ENCODE measurements at places on chromosomes 6 and 20.

DNA sequence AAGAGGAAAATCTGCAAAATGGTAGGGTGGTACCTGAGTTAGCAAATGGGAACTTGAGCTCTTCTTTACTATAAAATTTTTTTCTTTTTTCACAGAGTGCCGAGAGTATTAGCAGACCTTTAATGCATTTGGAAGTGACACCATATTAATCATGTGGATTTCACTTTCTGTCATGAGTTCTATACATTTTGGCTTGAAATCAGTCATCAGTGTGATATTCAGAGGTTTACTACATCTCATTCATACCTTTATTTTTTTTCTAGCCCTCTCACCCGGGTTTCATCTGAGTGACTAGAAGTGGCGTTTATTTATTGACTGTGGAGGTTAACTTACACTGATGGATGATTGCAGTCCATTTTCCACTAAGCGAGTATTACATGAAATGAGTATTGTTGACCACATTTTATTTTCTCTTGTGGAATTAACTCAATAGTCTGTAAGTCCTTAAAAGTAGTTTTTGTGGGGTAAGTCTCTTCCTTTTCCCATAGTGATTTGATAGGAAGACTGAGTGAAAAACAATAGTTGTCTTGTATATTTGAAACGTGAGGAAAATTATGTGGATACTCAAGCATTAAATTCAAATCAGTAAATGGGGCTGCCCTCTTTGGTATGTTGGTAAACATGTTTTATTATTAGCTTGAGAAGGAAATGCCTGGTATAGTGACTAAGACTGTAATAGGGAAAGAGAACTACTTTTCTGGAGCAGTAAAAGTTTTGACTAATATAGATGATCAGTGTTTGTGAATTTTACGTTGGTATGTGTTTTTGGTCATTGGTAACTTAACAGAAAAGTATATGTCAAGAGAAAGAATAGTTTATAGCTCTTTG, 55.5 kb downstream of the JARID2 start:
- DNase-seq: no peak

- no peak for DNase-seq
Measured at GRCh38 chr20:48106428-48106827, 321.1 kb upstream of the SULF2 start.

DNA sequence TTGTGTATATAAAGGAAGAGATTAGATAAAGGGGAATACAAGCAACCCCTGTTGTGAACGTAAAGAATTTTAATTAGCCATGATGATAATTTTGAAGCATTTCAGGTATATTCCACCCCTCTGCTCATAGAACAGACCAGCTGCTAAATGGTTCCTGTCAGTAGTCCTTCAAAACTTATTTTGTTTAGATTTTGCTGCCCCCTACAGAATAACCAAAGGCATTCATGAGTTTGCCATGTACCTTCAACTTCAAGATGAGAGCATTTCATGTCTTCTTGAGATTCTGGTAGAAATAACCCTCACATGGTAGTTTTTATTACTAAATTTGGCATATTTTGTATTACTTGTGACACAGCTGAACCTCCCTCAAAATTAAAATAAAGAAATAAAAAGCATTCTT, 1586.7 kb downstream of the HACE1 start:
- peak; percentile 56 for DNase-seq

DNA sequence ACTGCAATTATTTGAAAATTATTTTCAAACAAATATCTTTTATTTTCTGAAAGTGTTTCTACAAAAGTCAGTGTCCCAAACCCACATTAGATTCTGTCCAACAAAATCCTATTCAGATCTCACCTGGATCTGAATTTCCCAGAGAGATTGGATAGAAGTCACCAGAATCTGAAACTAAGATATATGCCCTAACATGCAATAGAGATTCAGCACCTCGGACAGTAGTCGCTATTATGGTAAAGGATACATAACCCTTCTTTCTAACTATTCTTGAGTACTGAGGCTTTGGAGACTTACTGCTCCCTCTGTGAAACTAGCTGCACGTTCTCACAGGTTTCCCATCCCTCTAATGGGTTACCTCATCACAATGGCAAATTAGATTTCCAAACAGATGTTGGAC, 151.4 kb downstream of the ID4 start:
- no peak for DNase-seq

GRCh38 chr20:38854654-38855066, 49.2 kb downstream of the PPP1R16B start:
- DNase-seq: no peak

GRCh38 chr6:166655251-166655650, 28.2 kb upstream of the RPS6KA2 start:
- no peak for DNase-seq

DNA sequence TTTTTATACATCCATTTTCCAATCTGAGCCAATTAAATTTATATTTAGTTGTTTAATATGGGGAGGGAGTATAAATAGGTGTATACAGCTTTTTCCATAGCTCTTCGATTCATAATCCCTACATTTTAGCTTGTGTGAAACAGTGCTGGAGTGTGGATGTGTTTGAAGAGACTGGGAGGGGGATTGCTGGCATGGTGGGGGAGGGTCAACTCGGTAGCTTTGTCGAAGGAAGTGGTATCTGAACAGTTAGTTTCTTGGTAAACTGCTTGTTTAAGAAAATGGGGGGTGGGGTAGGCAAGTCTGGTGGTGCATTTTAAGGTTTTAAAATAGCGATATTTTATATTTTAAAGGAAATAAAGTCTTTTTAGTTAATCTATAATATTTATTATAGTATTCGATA, 1.4 kb upstream of the LIN28B start:
- DNase-seq: no peak

DNA sequence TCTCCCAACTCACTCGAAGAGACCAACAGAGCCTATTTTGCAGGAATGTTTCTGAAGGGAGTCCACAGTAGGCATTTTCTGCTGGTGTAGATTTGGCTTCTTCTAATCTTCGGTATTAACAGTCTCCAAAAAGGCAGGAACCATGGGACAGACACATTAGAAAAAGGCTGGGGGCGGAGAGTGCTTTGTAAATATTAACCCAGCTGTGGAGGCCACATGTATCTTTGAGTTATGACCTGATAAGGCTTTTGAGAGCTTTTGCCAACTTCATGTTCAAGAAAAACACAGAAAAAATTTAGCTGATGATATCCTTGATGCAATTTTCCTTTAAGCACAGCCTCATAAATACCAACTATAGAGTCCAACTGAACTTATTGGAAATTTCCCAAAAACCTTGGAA, 119.4 kb upstream of the TSHZ2 start:
- no peak for DNase-seq

- no peak for DNase-seq
Measured at GRCh38 chr20:62064770-62065673, 659 bp downstream of the TAF4 start.

- no peak for DNase-seq
Measured at GRCh38 chr20:60561052-60561451, 602.8 kb downstream of the CDH26 start.

GRCh38 chr6:11209369-11209768, 23.1 kb downstream of the NEDD9 start:
- DNase-seq: no peak

GRCh38 chr6:119084784-119085183, 6.3 kb upstream of the FAM184A start:
- no peak for DNase-seq

- DNase-seq: no peak
Measured at GRCh38 chr6:2221726-2222274, 23.6 kb downstream of the GMDS start.

GRCh38 chr6:41201764-41202173, 820 bp upstream of the TREML2 start:
- DNase-seq: no peak

DNA sequence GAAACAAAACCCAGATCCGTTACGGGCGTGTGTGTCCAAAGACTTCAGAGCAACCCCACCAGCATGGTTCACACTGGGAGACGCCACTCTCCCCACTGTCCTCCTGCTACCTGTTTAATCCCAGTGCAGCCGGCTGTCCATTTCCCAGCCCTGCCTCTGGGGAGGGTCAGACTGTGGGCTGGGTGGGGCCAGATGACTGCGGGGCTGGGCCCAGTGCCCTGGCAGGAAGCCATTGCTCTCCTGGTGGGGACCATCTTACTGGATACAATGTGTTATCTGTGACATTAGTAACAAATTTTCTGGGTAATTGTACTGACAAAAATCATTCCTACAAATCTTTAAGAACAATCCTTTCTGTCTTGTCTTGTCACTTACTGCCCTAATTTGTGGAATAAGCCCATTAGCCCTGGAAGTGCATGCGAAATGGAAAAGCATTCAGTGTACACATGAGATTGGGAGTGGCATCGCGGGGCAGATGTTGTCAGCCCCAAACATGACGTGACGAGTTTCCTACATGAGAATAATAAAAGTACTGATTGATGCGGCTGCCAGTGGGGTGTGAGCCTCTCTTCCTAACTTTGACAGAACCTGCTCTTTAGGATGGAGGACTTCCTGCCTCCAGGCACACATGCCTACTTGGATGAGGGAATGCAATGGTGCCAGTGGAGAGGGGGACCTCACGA, 37.9 kb upstream of the PCMTD2 start:
- DNase-seq: no peak

- no peak for DNase-seq
Measured at GRCh38 chr6:31572041-31572911, at the start of gene LTA. Gene LTA, plus strand, starts transcription at chr6:31572289. Its CDS starts 454 bp downstream, at chr6:31572743.

- DNase-seq: peak; percentile 52
Measured at GRCh38 chr6:6315660-6316059, 4.8 kb downstream of the F13A1 start.

- DNase-seq: peak; percentile 90
Measured at GRCh38 chr6:150072201-150072600, 3.3 kb upstream of the ULBP3 start.

- DNase-seq: no peak
Measured at GRCh38 chr20:40891351-40891750, 137.3 kb upstream of the TOP1 start.

GRCh38 chr20:33030076-33030475, 1.4 kb upstream of the BPIFB6 start:
- DNase-seq: no peak

- no peak for DNase-seq
Measured at GRCh38 chr6:119346936-119347335, 2.6 kb downstream of the MAN1A1 start.

DNA sequence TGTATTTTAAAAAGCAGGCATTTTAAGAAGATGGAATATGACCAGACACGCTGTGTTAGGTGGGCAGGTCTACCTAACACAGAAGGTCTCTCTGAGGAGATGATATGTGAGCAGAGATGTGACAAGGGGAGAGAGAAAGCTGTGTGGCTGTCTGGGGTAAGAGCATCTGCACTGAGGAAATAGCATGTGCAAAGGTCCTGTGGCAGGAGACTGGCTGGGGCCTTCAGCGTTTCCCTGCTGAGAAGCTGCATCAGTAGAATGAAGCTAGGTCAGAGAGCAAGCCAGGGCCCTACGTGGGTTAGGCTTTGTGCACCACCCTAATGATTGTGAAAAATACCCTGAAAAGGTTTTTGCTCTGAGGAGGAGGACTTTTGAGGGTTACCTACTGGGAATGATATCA, 87.0 kb downstream of the TXNDC5 start:
- no peak for DNase-seq

DNA sequence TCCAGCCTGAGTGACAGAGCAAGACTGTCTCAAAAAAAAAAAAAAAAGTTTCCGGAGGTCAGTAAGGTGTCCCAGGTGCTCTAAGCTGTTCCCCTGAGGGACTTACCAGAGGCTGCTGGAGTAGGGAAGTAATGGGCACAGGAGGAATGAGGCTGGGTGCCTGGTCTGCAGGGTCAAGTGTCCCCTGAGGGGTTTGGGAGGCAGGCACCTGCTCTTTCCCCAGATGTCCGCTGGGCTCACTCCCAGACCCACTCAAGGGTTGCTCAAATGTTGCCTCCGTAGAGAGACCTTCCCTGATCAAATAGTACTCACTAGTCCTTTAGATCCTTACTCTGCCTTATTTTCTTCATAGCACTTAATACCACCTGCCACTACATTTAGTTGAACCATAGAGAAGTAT, 5.4 kb upstream of the MAPK13 start:
- no peak for DNase-seq

GRCh38 chr20:23331450-23332350, 18.9 kb upstream of the NXT1 start:
- DNase-seq: no peak

DNA sequence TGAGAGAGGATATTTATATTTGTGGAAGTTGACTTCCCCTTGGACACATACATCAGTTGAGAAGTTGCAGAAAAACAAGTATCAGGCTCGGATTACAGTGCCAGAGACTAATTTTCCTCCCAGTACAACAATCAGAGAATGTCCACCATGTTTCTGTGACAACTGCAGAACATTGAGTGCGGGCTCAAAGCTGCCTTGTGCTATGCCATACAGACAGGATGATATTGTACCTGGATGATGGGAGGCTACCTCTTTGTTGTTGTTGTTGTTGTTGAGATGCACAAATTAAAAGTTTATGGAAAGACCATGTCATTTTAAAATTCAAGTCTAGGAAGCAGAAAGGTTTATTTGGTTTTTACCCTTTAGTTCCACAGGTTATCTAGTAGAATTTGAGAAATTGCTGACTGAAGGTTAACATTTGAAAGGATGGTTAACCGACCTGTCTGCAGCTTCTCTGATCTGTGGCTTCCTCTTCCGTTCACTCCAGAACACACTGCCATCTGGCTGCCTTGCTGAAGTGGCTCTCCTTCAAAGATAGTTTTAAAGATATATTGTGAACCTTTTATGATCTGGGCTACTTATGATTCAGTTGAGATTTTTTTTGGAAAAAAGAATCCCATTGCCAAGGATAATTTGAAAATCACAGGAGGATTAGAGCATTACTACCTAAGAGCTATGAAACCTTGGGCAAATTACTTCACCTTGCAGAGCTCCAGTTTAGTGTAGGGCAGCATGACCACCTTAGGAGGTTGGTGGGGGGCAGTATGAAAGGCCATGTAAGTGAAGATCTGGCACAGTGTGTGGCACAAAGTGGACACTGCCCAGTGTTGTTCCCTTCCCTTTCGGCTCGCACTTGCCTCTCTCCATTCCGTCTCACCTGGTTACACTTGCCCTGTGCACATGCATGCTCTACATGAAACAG, 15.9 kb downstream of the TMEM200A start:
- DNase-seq: no peak

DNA sequence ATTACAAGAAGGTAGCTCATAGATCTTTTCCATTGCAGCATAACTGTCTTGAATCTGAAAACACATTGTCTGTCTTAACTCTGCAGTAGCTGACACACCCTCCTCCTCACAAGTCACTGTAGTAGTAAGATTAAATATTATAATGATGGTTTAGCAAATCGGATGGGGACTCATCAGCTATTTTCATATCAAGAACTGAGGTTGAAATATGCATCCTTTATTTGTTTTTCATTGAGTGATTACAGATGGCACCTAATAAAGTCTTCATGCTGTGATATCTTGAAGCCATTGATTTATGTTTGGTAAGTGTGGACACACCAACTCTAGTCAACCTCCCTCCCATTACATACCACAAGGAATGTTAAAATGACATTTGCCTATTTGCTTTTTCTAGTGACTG, 267.4 kb upstream of the TAB2 start:
- no peak for DNase-seq
